ENCODE measurements at places on chromosomes 6 and 20.

- DNase-seq = no peak
Observed at GRCh38 chr6:143884216-143884900, 20.1 kb downstream of the ZC2HC1B start.

DNA sequence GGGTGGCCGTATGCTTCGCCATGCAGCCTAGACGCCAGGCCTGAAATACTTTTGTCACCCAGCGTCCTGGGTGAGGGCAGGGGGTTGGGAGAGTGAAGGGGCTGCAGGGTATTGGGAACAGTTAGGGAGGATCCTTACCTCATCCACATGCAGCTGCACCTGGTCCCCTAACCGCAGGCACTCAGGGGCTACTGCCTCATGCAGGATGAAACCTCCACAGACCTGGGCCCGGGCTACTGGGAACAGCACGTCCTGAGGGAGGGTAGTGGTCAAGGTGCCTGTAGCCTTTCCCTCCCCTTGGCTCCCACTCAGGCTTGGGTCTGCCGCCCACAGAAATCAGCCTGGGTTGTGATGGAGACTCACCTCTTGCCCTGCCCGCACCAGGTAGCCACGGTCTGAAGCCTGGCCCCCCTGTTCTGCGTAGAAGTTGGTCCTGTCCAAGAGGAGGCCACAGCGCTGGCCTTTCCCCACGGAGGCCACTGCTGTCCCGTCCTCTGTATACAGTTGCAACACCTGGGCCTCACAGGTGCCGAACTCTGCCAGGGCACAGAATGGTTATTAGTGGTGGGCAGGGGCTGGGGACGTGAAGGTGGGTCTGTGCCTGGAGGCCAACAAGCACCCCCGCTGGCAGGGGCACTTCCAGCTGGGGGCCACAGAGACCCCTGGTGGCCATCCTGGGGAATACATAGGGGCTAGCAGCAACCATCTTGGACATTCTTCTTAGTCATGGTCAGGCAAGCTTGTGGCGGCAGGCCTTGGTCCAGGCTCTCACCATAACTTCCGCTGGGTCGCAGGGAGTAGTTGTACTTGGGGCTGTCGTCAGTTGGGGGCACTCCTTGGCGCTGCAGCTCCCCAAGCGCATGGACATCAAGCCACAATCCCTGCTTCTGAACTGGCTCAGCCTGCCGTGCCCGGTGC lies 8.6 kb downstream of the AARS2 start:
- peak; percentile 41 for DNase-seq

DNA sequence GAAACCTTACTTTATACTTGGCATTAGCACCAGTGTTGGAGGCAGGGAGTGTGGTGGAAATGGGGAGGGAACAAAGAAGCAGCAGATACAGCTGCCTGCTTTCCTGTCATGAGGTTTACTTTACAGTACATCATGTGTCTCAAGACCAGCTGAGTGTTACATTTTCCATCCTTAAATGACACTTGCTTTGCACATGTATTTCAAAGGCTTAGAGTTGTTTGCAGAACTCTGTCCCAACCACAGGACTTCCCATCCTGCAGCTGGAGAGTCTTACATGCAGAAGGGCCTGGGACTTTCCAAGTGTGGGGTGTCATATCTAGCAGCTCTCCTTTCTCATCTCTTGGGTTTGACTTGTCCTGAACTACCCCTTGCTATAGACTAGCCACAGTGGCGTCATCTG lies 395.9 kb downstream of the DHX35 start:
- DNase-seq = no peak

GRCh38 chr6:168996356-168996625 lies 257.4 kb downstream of the THBS2 start:
- no peak for DNase-seq

GRCh38 chr20:21209668-21210067 lies 83.8 kb downstream of the KIZ start:
- DNase-seq = no peak

DNA sequence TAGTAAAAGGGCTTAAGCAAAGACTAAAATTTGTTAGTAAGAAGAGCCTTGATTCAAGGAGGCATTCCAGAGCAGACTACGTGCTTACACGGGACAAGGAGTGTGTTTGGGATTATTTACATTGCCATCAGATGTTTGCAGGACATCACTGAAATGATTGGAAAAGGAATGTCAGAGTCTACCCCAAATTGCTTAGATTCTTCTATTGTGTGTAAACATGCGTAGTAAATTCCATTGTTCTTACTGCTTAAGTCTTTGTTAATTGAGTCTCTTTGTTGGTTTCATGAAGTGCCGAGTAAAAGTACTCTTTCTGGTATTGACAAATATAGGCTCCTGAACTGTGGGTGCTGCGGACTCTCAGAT lies 60.5 kb downstream of the CD83 start:
- DNase-seq = peak; percentile 68

DNA sequence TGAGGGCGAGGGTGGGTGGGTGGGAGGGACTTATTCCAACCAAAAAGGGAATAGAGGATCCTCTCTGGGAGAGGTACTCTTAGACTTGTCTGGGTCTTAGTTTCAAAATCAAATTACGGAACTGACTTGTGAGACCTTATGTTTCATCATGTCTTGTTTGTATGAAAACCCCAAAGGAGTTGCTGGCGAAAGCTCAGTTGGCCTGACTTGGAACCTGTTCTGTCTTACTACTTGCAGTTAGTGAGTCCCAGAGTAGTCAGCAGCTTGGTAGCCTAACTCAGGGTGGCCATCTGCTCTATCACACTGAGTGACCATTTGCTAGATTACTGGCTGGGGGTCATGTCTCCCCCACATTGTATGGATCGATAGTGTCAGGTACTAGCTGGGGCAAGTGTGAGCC lies 114.9 kb upstream of the MOCS1 start:
- no peak for DNase-seq

DNA sequence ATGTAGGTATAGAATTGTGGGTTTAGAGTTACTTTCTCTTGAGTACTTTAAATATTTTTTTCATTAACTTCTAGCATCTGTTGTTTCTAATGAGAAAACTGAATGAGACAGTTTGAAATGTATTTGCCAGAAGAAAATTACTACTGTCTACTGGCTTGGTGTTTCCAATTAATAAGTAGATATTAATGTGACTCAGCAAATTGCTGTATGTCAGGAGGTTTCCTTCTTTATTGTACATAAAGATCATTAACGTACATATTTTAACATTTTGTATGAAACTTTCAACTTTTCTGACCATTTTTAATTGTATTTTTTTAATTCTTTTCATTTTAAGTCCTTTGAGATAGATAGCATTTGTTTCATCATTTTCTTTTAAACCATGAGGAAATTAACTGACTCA lies 135.1 kb upstream of the SLC22A23 start:
- DNase-seq = no peak

Data from EL (cell line).